ENCODE measurements at places on chromosomes 2 and 18. TPM values are rescaled to one million over a fixed set of nuclear protein-coding genes. Genes with fewer than 3 reads are reported as not detected.

Gene PLCL1
- 0.32 TPM for total RNA-seq

DNA sequence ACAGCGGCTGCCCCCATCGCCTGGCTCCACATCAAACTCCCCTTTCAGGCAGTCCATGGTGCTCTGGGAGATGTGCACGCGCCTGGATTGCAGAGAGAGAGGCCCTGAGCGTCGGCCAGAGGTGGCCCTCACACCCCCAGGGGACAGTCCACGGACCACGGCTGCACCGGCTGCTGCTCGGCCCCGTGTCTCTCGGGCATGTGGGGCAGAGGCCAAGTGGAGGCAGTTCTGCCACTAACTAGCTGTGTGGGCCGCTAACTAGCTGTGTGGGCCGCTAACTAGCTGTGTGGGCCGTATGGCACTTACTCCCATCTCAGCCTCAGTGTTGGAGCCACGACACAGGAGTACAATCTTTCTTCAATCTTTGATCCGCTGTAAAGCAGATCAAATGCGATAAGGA, 45.3 kb downstream of the CENPO start:
- no peak for DNase-seq
- H3K27ac ChIP-seq = no peak overlapping the region
- peaks cover 15% of the 10 kb centered on the region for H3K36me3 ChIP-seq

DNA sequence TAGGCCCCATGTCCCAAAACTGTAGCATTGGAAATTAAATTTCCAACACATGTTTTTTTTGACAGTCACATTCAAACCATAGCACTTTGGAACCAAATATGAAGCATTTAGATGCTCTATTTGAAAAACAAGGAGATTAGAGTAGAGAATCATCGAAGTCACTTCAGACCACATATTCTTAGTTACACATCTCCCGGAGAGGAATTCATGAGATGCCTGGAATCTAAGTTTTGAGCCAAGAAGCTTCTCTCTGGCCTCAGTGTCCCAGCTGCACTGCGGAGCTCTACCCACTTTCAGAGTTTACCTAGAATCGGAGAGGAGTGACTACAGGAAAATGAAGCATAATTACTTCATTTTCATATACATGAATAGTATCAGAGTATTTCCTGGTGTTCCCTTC, 385.9 kb downstream of the TNS1 start:
- H3K27me3 ChIP-seq = no peaks in the 10 kb centered on the region
- DNase-seq = no peak
- H3K4me1 ChIP-seq = peaks cover 29% of the 10 kb centered on the region
- no peaks in the 10 kb centered on the region for H3K36me3 ChIP-seq
- H3K4me3 ChIP-seq = no peak overlapping the region

Gene RIT2
- total RNA-seq = not detected

- no peak overlapping the region for H3K27ac ChIP-seq
- no peaks in the 10 kb centered on the region for H3K4me1 ChIP-seq
- DNase-seq = no peak
Observed at GRCh38 chr2:161898633-161899032, 175.4 kb downstream of the DPP4 start.

Gene CCDC85A
- 0.16 TPM for total RNA-seq

Gene CDCA7
- total RNA-seq = 82.5 TPM

DNA sequence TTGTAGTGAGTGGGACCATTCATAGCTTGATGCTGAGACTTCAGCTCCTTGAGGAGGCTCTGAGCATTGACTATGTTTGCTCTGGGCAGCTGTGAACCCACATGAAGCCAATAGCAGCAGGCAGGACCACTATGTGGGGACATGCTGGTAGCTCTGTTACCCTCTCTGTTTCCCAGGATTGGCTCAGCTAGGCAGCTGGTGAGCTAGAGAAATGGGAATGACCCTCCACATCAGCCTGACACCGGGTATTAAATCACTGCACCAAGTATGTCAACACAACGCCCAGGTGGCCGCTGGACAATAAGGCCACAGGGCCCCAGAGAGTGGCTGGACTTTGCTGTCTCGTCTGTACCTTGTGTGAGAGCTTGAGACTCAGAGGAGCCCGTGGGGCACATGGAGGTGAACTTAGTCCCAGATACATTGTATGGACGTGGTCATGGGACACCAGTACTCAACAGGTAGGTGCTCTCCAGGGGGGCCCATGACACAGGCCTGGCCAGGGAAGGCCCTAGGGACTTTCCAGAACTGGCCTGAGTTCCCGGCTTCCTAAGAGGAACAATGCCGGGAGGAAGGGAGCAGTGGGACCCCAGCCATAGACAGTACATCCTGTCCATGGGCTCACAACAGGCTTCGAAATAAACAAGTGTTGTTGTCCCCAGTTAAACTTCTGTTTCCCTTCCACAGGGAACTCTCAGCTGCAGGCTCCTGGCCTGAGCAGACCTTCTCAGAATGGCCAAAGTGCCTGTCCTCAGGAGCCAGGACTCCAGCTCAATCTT, 35.2 kb downstream of the HS1BP3 start:
- no peak overlapping the region for H3K4me3 ChIP-seq
- no peak overlapping the region for H3K27ac ChIP-seq
- peaks cover 4% of the 10 kb centered on the region for H3K36me3 ChIP-seq
- H3K27me3 ChIP-seq = peaks cover 4% of the 10 kb centered on the region

DNA sequence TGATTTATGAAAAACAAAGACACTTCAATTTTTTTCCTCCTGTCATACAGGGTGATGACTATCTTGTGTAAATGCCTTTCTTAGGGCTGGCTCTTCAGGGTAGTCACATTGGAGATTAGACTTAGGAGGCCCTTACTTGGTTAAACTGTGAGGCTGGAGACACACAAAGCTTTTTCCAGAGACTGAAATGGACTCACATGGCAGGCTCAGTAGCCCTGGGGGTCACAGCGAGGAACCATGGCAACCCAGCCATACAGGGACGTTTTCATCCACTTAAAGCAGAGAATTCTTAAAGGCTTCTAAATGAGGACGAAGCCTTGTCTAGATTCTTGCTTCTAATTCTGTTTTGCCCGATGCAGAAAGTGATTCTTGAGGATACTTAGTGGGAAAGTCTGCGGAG, 57.3 kb upstream of the ZDBF2 start:
- H3K36me3 ChIP-seq = peaks cover 2% of the 10 kb centered on the region
- peak overlapping the region; percentile 28 for H3K4me3 ChIP-seq
- no peaks in the 10 kb centered on the region for H3K27me3 ChIP-seq
- DNase-seq = peak; percentile 31

GRCh38 chr2:59540864-59541263, 1012.6 kb downstream of the BCL11A start:
- no peaks in the 10 kb centered on the region for H3K36me3 ChIP-seq
- H3K27ac ChIP-seq = no peak overlapping the region
- DNase-seq = no peak

Gene DNER
- total RNA-seq = 4.0 TPM

DNA sequence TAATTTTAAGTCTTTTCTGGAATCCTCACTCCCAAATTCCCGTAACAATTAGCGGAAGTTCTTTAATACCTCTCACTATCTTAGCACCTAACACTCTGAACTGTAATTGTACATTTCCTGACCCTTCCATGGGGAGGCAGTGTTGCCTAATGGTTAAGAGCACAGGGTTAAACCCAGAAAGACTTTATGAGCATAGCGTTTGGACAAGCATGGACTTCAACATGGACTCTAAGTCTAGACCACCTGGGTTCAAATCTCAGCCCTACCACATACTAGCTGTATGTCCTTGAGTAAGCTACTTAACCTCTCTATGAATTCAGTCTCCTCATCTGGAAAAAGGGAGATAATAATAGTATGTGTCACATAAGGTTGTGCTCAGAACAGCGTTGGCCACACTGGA, 13.0 kb downstream of the ANTXR1 start:
- no peak overlapping the region for H3K4me3 ChIP-seq
- peaks cover 15% of the 10 kb centered on the region for H3K4me1 ChIP-seq
- no peak overlapping the region for H3K27ac ChIP-seq
- DNase-seq = no peak

DNA sequence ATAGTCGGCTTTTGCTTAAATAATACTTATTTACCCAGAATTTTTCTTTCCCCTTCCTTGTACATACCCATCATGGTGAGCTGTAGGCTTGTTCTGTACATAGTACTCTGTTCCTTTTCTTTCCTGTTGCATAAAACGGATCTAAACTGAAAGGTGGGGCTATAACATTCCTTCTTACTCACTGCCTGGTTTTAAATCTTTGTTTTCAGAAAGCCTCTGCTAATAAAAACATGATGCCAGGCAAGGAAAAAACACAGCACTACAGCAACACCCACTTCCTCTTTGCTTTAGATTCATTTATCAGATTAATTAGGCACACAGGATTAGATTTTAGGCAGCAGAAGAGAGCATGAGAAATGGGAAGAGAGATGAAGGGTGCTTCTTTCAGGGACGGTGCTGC, 19.6 kb upstream of the STON1 start:
- peaks cover 18% of the 10 kb centered on the region for H3K4me1 ChIP-seq
- no peaks in the 10 kb centered on the region for H3K27me3 ChIP-seq
- no peak overlapping the region for H3K4me3 ChIP-seq
- DNase-seq = no peak

GRCh38 chr2:74583504-74583903, 29.0 kb downstream of the DOK1 start:
- no peak for DNase-seq
- peak overlapping the region; percentile 67 for H3K4me3 ChIP-seq
- peak overlapping the region; percentile 97 for H3K27ac ChIP-seq
- peaks cover 7% of the 10 kb centered on the region for H3K27me3 ChIP-seq
- peaks cover 19% of the 10 kb centered on the region for H3K4me1 ChIP-seq
- H3K36me3 ChIP-seq = no peaks in the 10 kb centered on the region

GRCh38 chr2:101337877-101338276, 29.4 kb upstream of the RNF149 start:
- H3K27ac ChIP-seq = no peak overlapping the region
- H3K4me1 ChIP-seq = peaks cover 12% of the 10 kb centered on the region
- H3K27me3 ChIP-seq = no peaks in the 10 kb centered on the region
- H3K36me3 ChIP-seq = no peaks in the 10 kb centered on the region
- no peak for DNase-seq

GRCh38 chr2:128282976-128283810, 35.5 kb downstream of the HS6ST1 start:
- no peaks in the 10 kb centered on the region for H3K27me3 ChIP-seq
- peak overlapping the region; percentile 27 for H3K27ac ChIP-seq
- H3K36me3 ChIP-seq = no peaks in the 10 kb centered on the region
- no peaks in the 10 kb centered on the region for H3K4me1 ChIP-seq

- peaks cover 16% of the 10 kb centered on the region for H3K27me3 ChIP-seq
- peak overlapping the region; percentile 87 for H3K27ac ChIP-seq
- DNase-seq = no peak
- H3K4me3 ChIP-seq = no peak overlapping the region
- H3K36me3 ChIP-seq = no peaks in the 10 kb centered on the region
Observed at GRCh38 chr2:130765464-130765863, 10.1 kb downstream of the AMER3 start.

GRCh38 chr2:230693411-230693810, 19.2 kb upstream of the CAB39 start:
- H3K36me3 ChIP-seq = no peaks in the 10 kb centered on the region
- DNase-seq = no peak
- peaks cover 9% of the 10 kb centered on the region for H3K27me3 ChIP-seq
- no peak overlapping the region for H3K4me3 ChIP-seq
- H3K27ac ChIP-seq = no peak overlapping the region

Gene FAP
- total RNA-seq = not detected

- H3K4me1 ChIP-seq = peaks cover 3% of the 10 kb centered on the region
- H3K36me3 ChIP-seq = no peaks in the 10 kb centered on the region
- H3K4me3 ChIP-seq = no peak overlapping the region
- H3K27me3 ChIP-seq = no peaks in the 10 kb centered on the region
- no peak for DNase-seq
Observed at GRCh38 chr2:5742126-5742525, 49.9 kb downstream of the SOX11 start.

DNA sequence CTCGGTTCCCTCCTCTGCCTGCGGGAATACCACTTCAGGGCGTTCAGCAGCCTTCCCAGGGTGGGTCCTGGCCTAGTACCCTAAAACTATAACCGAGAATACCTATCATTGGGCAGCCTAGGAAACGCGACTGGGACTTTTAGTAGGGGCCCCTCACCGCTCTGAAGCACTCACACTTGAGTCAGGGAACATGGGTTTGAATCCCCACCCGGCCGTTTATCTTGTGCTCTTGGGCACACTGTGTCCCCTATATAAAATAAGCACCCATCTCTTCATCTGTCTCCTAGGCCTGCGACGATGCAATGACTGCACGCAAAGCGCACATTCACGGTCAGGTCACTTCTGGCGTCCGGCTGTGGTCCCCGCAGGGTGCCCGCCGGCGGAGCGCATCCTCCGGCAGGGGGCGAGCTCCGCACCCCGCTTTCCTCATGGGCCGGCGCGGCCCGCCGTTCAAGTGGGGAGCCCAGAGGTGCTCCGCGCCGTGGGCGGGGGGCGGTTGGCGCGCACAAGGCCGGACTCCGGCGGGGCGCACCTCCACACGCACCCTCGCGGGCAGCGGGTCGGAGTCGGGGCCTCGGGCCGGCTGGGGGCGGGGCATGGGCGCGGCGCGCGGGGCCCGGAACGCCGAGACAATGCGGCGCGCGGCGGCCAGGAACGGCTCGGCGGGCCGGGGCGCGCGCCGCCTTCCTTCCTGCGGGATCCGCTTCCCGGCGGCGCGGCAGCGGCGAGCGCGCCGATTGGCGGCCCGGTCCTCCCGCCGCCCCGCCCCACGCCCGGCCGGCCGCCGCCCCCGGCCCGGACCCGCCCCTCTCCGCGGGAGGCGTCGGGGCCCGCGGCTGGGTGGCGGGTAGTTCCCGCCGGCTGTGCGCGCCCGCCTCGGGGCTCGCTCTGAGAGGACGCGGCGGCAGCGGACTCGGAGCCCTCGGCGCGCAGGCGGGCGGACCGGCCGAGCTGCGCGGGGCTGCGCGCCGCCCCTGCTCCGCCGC, at the start of gene ASAP2:
Gene ASAP2, plus strand, starts transcription at position 850 of the 986 bp plus-strand sequence. CDS start 293 bp downstream, outside the sequence.
- H3K27me3 ChIP-seq = no peaks in the 10 kb centered on the region
- peak; percentile 67 for DNase-seq
- H3K36me3 ChIP-seq = peaks cover 5% of the 10 kb centered on the region

Gene SCN7A
- total RNA-seq = 0.39 TPM

- peaks cover 3% of the 10 kb centered on the region for H3K36me3 ChIP-seq
- DNase-seq = no peak
- peaks cover 32% of the 10 kb centered on the region for H3K4me1 ChIP-seq
- no peak overlapping the region for H3K4me3 ChIP-seq
- H3K27me3 ChIP-seq = peaks cover 3% of the 10 kb centered on the region
- H3K27ac ChIP-seq = no peak overlapping the region
Observed at GRCh38 chr2:136225950-136226835, 108.2 kb upstream of the CXCR4 start.

Gene FEV
- not detected for total RNA-seq

DNA sequence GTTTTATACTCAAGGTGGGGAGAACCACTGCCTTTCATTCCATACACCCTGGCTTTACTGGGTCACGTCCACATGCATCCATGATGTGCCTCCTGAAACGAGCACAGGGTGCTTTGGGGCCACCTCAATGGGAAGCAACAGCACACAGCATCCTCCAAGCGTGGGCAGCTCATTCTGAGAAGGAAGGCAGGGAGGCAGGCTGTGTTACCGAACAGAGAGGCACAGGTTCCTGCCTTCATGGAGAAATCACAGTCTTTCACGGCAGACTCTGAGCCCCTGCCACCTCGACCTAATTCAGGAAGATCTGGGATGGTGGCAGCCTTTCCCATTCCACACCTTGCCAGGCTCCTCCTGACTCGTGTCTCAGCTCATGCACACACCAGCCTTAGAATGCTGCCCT, 130.1 kb downstream of the GBX2 start:
- H3K4me3 ChIP-seq = no peak overlapping the region
- H3K27ac ChIP-seq = no peak overlapping the region
- H3K4me1 ChIP-seq = peaks cover 20% of the 10 kb centered on the region
- H3K27me3 ChIP-seq = no peaks in the 10 kb centered on the region

All from neural crest cell (in vitro differentiated cells).